ENCODE measurements at places on chromosomes 13 and 19.

DNA sequence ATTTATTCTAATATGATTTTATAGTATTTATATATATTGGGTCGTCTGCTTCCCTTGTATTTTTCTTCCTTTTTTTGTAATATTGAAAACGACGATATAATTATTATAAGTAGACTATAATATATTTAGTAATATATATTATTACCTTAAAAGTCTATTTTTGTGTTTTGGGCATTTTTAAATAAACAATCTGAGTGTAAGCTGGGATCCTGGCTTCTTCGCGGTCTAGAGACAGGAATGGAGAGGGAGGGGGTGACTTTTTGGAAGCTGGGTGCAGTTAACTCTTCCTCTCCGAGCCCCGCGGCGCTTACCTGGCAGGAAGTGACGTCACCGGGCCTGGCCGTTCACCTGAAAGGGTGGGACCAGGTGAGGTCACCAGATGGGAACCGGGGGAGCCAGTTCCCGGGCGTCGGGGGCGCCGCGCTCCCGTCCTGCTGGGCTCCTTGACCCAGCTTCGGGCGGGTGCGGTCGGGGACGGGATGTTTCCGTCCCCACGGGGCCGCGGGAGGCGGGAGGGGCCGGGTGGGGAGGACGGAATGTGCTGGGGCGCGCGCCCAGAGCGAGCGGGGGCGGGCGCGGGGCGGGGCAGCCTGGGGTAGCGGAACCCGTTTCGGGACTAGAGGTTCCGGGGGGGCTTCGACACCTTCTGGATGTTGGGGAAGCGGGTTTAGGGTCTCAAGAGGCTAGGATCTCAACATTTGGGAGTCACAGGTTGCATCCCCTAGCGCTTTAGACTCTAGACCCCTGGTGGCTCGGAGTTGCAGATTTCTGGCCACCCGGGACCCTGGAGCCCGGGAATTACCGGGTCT, 2.8 kb downstream of the ZFP36 start:
- peak; percentile 75 for DNase-seq

GRCh38 chr13:51269039-51269438, 46.8 kb downstream of the FAM124A start:
- peak; percentile 28 for DNase-seq

DNA sequence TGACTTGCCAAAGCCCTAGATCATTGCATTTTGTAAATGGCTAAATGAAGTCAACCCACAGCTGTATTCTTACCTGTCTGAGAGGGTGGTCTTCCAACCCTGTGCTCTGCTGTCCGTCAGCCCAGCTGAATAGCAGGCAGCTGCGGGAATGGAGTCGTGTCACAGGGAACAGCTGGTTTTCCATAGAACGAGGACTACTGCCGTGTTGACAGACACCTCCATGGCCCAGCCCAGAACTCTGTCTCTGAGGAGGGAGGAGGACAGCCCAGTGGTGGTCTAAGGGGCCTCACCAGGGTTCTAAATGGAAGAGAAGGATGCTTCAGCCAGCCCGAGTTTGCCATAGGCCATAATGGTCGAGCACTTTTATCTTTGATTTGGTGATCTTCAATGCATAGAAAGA, 110.7 kb downstream of the SLC7A1 start:
- no peak for DNase-seq

GRCh38 chr19:4991538-4991937, 22.6 kb downstream of the KDM4B start:
- DNase-seq = no peak

DNA sequence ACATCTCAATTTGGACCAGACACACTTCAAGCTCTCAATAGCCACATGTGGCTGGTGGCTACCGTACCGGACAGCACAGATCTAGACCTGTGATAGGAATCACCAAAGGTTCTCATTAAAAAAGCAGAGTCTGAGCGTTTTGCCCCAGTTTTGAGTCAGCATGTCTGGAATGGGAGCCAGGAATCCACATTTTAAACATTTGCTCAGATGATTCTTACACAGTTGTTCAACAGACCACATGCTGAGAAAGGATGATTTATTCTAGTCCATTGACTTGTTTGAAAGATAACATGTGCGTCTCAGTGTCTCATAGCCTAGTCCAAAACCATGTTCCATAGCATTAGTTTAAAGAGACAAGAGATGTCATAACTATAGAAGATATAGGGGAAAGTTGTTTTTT, 53.4 kb downstream of the FLT3 start:
- peak; percentile 75 for DNase-seq

Data from AG10803 (cell line).